Progenitor cell of endocrine pancreas (in vitro differentiated cells): ENCODE measurements at places on chromosomes 13 and 19. TPM values are rescaled to one million over a fixed set of nuclear protein-coding genes. Genes with fewer than 3 reads are reported as not detected.

Gene ZNF546
- 5.1 and 5.9 TPM in 2 replicates for total RNA-seq

Gene NHLRC3
- total RNA-seq: 38.4 and 40.7 TPM in 2 replicates

Gene ZNF506
- 18.6 and 22.0 TPM in 2 replicates for total RNA-seq

Gene ARHGEF7
- total RNA-seq: 84.4 and 86.5 TPM in 2 replicates

Gene MUC16
- total RNA-seq: 0.31 and 0.43 TPM in 2 replicates

Gene NFKBIB
- 18.0 and 18.8 TPM in 2 replicates for total RNA-seq

Gene CYP4F2
- not detected in 2 replicates for total RNA-seq

Gene NEK5
- total RNA-seq: 1.4 and 1.7 TPM in 2 replicates

Gene B3GNT3
- total RNA-seq: 0.13 TPM in 1 of 2 replicates, not detected in the other

Gene SOX21
- 44.7 and 61.1 TPM in 2 replicates for total RNA-seq

Gene PLPPR3
- total RNA-seq: 128 and 129 TPM in 2 replicates

Gene CALR
- 707 and 730 TPM in 2 replicates for total RNA-seq

Gene NALCN
- 0.12 TPM in 1 of 2 replicates, not detected in the other for total RNA-seq

Gene DIAPH3
- 11.4 and 14.0 TPM in 2 replicates for total RNA-seq

- no peak for DNase-seq
- H3K27me3 ChIP-seq: no peaks in the 10 kb centered on the region
- H3K27ac ChIP-seq: peak overlapping the region; percentile 100
- H3K4me1 ChIP-seq: peaks cover 28% of the 10 kb centered on the region
These were observed 1.4 kb downstream of the U2AF1L4 start for GRCh38 chr19:35743640-35744429.

GRCh38 chr13:56988543-56988942, 152.2 kb upstream of the PRR20A start:
- H3K4me1 ChIP-seq: no peaks in the 10 kb centered on the region
- no peak overlapping the region for H3K4me3 ChIP-seq
- H3K27me3 ChIP-seq: no peaks in the 10 kb centered on the region
- no peak for DNase-seq

GRCh38 chr19:4474514-4475022, 2.5 kb downstream of the HDGFL2 start:
- H3K27ac ChIP-seq: peak overlapping the region; percentile 68
- DNase-seq: no peak
- peaks cover 5% of the 10 kb centered on the region for H3K36me3 ChIP-seq
- peaks cover 15% of the 10 kb centered on the region for H3K4me1 ChIP-seq
- peak overlapping the region; percentile 80 for H3K4me3 ChIP-seq
- no peaks in the 10 kb centered on the region for H3K27me3 ChIP-seq

GRCh38 chr19:14119644-14120496, 2.3 kb upstream of the PRKACA start:
- no peak overlapping the region for H3K4me3 ChIP-seq
- peaks cover 26% of the 10 kb centered on the region for H3K4me1 ChIP-seq
- H3K27ac ChIP-seq: peak overlapping the region; percentile 78
- H3K27me3 ChIP-seq: no peaks in the 10 kb centered on the region
- DNase-seq: no peak

DNA sequence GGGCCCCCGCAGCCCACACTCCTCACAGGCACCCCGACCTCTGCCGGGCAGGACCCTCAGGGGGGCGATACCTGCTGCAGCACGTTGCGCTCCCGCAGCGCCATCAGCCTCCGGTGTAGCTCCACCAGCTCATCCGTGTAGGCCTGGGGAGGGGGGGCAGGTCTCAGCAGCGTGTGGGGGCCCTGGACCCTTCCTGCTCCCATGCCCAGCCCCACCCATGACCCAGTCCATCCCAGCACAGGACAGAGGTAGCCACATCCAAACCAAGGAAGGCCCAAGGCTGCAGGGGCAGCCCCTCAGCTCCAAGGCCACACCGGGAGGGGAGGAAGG, 66.5 kb downstream of the MLLT1 start:
- H3K4me3 ChIP-seq: no peak overlapping the region
- H3K4me1 ChIP-seq: peaks cover 8% of the 10 kb centered on the region
- no peak for DNase-seq
- H3K36me3 ChIP-seq: peaks cover 7% of the 10 kb centered on the region
- no peaks in the 10 kb centered on the region for H3K27me3 ChIP-seq
- no peak overlapping the region for H3K27ac ChIP-seq

DNA sequence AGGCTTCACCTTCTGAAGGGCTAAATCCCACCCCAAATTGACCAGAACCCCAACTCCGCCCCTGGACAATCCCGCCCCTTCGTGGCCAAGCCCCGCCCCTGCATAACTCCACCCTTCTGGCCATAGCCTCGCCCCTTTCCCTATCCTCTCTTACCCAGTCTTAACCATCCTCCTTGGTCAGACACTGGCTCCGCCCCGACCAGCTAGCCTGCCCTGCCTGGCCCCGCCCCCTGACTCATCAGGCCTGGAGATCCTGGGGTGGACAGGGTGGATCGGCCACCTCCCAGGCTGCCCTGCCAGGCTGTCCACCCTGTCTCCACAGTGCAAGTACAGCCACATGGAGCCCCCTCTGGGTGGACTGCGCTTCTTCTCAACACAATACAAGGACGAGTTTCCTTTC, 8.0 kb upstream of the ZNF358 start:
- DNase-seq: no peak
- H3K36me3 ChIP-seq: no peaks in the 10 kb centered on the region
- H3K4me1 ChIP-seq: no peaks in the 10 kb centered on the region
- peaks cover 31% of the 10 kb centered on the region for H3K27me3 ChIP-seq

GRCh38 chr19:31725051-31725450, 375.8 kb upstream of the TSHZ3 start:
- H3K4me1 ChIP-seq: peaks cover 3% of the 10 kb centered on the region
- H3K27ac ChIP-seq: peak overlapping the region; percentile 91
- peaks cover 10% of the 10 kb centered on the region for H3K27me3 ChIP-seq
- no peak overlapping the region for H3K4me3 ChIP-seq
- DNase-seq: no peak

GRCh38 chr13:40671956-40672764, 5.7 kb upstream of the FOXO1 start:
- H3K27ac ChIP-seq: peak overlapping the region; percentile 22
- DNase-seq: no peak
- no peak overlapping the region for H3K4me3 ChIP-seq
- no peaks in the 10 kb centered on the region for H3K36me3 ChIP-seq
- peaks cover 7% of the 10 kb centered on the region for H3K27me3 ChIP-seq

- peaks cover 3% of the 10 kb centered on the region for H3K36me3 ChIP-seq
- H3K4me3 ChIP-seq: no peak overlapping the region
- H3K27me3 ChIP-seq: no peaks in the 10 kb centered on the region
These were observed 1.1 kb upstream of the SWSAP1 start for GRCh38 chr19:11373166-11373884.

- H3K36me3 ChIP-seq: no peaks in the 10 kb centered on the region
- no peaks in the 10 kb centered on the region for H3K27me3 ChIP-seq
- peaks cover 17% of the 10 kb centered on the region for H3K4me1 ChIP-seq
- DNase-seq: no peak
These were observed 21.1 kb downstream of the FAM187B start for GRCh38 chr19:35207391-35207871.

DNA sequence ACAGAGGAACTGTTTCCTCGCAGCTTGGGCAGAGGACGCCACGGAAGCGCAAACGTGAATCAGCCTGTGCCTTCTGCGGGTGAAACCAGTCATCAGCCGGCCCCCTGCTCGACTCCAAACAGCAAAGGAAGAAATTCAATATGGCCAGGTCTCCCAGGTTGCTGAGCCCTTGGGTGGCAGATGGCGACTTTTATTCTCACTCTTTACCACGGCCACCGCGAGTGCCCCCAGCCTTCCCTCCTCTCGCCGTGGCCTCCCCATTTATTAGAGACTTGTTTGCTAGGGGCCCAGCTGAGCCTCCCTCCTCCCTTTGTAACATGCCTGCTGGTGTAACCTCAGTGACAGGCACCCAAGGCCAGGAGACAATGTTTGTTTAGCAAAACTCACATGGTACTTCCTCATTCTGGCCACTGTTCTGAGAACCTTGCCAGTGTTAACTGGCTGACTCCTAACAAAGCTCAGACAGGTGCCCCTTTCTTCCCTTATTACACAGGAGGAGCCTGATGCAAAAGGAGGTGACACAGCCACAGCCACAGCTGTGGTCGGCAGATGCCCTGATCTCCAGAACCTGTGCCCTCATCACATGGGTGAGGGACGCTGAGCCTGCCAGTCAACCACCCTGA, 5.8 kb downstream of the RAB20 start:
- peak overlapping the region; percentile 46 for H3K27ac ChIP-seq
- H3K4me3 ChIP-seq: no peak overlapping the region
- peaks cover 24% of the 10 kb centered on the region for H3K4me1 ChIP-seq
- no peak for DNase-seq

DNA sequence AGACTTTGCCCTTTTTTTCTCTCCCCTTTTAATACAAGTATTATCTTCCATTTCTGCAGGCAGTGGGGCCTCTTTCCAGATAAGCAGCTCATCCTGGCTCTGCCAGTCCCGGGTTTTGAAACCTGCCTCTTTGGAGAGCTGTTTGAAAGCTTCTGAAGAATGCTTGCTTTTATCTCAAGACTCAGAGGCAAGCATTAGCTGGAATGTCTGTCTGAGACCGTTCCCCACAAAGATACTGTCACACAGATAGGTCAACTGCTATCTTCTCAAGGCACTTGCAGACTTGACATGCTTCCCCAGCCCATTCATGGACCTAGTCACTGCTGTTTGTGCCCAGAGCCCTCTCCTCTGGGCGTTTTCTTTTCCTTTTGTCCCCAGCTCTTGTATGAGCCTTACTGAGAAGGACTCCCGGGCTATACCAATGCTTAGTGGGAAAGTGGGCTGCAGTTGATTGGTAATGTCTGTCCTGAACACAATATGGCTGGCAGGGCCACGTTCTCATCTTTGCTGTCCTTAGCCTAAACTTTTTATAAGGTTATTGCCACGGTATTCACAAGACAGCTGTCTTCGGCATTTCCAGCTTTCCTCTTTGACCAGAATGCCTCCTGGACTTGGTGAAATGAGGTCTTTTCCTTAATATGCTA, 13.4 kb downstream of the SERP2 start:
- peaks cover 9% of the 10 kb centered on the region for H3K27me3 ChIP-seq
- no peak overlapping the region for H3K4me3 ChIP-seq
- DNase-seq: no peak
- peaks cover 2% of the 10 kb centered on the region for H3K36me3 ChIP-seq
- peaks cover 42% of the 10 kb centered on the region for H3K4me1 ChIP-seq

DNA sequence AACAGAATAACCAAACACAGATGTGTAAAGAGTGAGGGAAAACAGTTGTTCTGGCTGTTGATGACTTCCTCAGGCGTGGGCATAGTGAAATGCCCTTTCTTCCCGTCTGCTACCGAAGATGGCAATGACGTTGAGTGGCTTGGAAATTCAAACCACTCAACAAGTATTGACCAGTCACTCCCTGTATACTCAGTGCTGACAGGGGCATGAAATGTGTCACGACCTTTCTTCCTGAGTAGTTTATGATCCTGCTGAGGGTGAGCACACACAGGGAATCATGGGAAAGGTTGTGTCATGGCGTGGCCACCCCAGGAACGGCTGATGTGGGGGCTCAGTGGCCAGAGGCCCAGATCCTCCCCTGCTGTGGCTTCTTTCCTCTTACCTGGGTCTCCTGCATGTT, 87.8 kb upstream of the C1QTNF9B start:
- H3K4me3 ChIP-seq: no peak overlapping the region
- H3K36me3 ChIP-seq: peaks cover 12% of the 10 kb centered on the region
- H3K27ac ChIP-seq: no peak overlapping the region
- peaks cover 2% of the 10 kb centered on the region for H3K27me3 ChIP-seq

GRCh38 chr19:58584498-58585441, 11.6 kb upstream of the MZF1 start:
- H3K27me3 ChIP-seq: no peaks in the 10 kb centered on the region
- no peak for DNase-seq
- H3K27ac ChIP-seq: no peak overlapping the region
- H3K36me3 ChIP-seq: peaks cover 11% of the 10 kb centered on the region
- H3K4me3 ChIP-seq: no peak overlapping the region
- no peaks in the 10 kb centered on the region for H3K4me1 ChIP-seq

GRCh38 chr13:51158880-51159518, 47.9 kb upstream of the C13orf42 start:
- DNase-seq: no peak
- H3K27ac ChIP-seq: no peak overlapping the region

- H3K4me1 ChIP-seq: no peaks in the 10 kb centered on the region
- no peak for DNase-seq
- no peak overlapping the region for H3K27ac ChIP-seq
- no peak overlapping the region for H3K4me3 ChIP-seq
- peaks cover 50% of the 10 kb centered on the region for H3K27me3 ChIP-seq
These were observed 9.1 kb upstream of the SPACA7 start for GRCh38 chr13:112366907-112367646.

DNA sequence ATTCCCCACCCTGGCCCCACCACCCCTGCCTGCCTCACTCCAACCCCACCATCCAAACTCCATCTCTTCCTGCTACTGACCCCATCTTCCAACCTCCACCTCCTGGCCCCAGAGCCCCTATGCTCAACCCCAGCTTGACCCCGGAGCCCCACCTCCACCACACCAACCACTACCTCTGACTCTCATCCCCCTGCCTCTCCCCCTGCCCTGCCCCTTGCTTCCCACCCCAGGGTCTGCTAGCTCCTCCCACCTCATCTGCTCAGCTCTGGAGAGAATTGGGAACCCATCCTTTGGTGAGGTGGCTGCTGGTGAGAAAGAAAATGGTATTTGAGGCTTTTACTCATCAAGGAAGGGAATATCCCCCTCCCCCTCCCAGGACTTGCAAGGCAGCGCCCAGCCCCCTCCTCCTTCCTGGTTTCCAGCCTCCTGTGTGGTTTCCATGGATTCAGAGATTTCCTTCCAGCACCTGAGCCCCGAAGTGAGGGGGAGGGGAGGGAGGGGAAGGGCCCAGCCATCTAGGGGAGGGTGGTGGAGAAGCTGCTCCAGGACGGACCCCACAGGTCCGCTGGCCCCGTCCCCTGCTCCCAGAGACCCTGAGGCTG, 11.4 kb upstream of the PEPD start:
- no peak for DNase-seq
- peaks cover 6% of the 10 kb centered on the region for H3K27me3 ChIP-seq
- peaks cover 1% of the 10 kb centered on the region for H3K4me1 ChIP-seq
- no peaks in the 10 kb centered on the region for H3K36me3 ChIP-seq

- peaks cover 11% of the 10 kb centered on the region for H3K4me1 ChIP-seq
- no peak overlapping the region for H3K27ac ChIP-seq
- H3K4me3 ChIP-seq: no peak overlapping the region
- peaks cover 3% of the 10 kb centered on the region for H3K27me3 ChIP-seq
- no peak for DNase-seq
These were observed 302.7 kb downstream of the DNAJC15 start for GRCh38 chr13:43326100-43326499.

GRCh38 chr13:101661839-101662238, 209.4 kb downstream of the ITGBL1 start:
- H3K27ac ChIP-seq: no peak overlapping the region
- DNase-seq: no peak
- H3K4me1 ChIP-seq: no peaks in the 10 kb centered on the region

- H3K4me3 ChIP-seq: no peak overlapping the region
- no peaks in the 10 kb centered on the region for H3K27me3 ChIP-seq
- H3K27ac ChIP-seq: no peak overlapping the region
- H3K36me3 ChIP-seq: peaks cover 20% of the 10 kb centered on the region
These were observed 9.1 kb downstream of the ZMYM2 start for GRCh38 chr13:19967621-19968020.

GRCh38 chr13:44425041-44425814, 51.6 kb downstream of the SERP2 start:
- peaks cover 2% of the 10 kb centered on the region for H3K36me3 ChIP-seq
- H3K4me3 ChIP-seq: no peak overlapping the region
- DNase-seq: no peak
- H3K4me1 ChIP-seq: no peaks in the 10 kb centered on the region
- H3K27me3 ChIP-seq: peaks cover 16% of the 10 kb centered on the region
- H3K27ac ChIP-seq: no peak overlapping the region
